T-helper 1 cell (primary cell): ENCODE measurements at places on chromosomes 12 and 14.

GRCh38 chr12:102323799-102324198 is 126.2 kb upstream of the PMCH start:
- DNase-seq, result no peak

DNA sequence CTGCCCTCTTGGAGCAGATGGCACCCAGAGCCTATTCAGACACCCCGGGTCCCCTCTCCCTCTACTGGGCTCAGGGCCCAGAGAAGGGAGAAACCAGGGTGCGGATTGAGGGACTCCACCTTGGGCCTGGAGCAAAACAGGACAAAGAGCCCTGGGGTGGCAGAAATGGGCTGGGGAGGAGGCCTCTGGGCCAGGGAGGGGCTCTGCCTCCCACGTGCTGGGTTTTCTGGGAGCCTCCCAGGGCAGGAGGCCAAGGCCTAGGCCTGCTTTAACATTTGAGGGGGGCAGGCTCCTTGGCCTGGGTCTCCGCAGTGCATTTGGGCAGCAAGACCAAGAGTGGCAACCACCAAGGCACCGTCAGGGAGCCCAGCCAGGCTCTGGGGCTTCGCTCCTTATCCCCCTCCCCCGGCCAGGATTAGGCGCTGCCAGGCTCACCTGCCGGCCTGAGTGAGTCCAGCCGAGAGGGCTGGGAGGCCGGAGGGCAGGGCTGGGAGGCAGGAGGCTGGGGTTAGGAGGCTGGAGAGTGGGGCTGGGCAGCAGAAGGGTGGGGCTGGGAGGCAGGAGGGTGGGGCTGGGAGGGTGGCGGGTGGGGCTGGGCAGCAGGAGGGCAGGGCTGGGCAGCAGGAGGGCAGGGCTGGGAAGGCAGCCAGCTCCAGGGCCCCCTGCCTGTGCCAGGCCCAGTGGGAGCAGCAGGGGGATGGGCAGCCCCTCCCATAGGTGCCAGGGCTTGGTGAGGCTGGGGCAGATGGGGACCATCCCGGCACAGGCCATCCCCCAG is 101.8 kb upstream of the EIF5 start:
- DNase-seq, result no peak

- DNase-seq, result peak; percentile 29
These were observed 6.6 kb downstream of the PPHLN1 start for GRCh38 chr12:42332301-42333285.

DNA sequence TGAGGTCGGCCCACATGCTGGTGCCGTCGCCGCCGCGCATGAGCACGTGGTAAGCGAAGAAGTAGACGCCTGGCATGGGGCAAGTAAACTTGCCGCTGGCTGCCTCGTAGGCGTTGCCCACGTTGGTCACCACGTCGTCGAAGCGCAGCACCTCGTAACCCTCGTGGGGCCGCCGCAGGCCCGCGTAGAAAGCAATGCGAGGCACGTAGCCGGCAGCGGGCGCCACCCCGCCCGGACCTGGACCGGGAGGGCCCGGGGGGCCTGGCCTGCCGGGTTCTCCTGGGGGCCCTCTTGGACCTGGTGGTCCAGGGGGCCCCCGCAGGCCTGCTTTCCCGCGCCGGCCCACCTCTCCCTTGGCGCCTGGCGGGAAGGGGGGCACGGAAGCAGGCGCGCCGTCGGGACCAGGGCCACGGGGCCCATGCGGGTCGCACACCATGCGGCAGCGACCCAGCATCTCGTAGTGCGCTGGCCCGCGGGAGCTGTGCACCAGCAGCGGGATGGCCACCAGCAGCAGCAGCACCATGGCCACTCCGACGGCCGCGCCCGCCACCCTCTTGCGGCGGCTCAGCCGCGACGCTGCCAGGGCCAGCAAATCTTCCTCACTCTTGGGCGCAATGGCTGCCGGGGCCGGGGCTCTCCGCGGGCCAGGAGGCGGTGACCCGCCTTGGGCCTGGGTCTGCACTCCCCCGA is 888 bp downstream of the C1QL4 start:
- DNase-seq, result no peak

- DNase-seq, result no peak
These were observed 15.0 kb upstream of the FOXG1 start for GRCh38 chr14:28751467-28752058.

DNA sequence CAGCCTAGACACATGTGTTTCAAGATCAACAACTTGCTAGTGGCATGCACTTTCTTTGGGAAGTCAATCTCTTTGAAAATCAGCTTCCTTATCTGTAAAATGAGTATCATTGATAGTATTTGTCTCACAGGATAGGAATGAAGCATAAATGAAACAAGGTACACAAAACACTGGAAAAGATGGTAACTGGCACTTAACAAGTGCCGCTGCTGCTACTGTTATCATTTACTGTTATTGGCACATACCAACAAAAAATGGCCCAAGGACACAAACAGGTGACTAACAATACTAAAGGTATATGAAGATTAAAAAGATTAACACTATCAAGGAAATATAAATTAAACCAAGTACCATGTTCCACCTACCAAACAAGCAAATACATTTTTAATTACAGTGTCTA is 20.9 kb downstream of the HNRNPC start:
- DNase-seq, result no peak
